Nephron progenitor cell (in vitro differentiated cells): ENCODE measurements at places on chromosomes 5 and 9.

- DNase-seq, result no peak
These were observed 6.7 kb upstream of the HAVCR2 start for GRCh38 chr5:157115502-157115901.

- no peak for DNase-seq
These were observed 48.4 kb downstream of the PCA3 start for GRCh38 chr9:76812591-76812990.

- DNase-seq, result no peak
These were observed 15.1 kb upstream of the HSDL2 start for GRCh38 chr9:112364761-112365160.

DNA sequence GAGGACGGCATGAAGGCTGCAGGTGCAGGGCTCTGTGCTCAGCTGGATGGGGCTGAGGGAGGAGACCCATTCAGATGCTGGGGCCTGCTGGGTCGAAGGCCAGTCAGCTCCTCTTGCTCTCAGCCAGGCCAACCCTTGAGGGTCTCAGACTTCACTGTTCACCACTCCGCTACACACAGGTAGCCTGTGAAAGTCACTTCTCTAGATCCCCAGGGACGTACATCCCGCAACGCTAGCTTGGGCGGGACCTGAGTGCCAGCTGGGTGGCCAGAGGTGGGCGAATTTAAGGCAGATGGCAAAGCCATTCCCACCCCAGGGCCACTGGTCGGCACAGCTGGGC lies 42.2 kb upstream of the FCN1 start:
- DNase-seq, result no peak

DNA sequence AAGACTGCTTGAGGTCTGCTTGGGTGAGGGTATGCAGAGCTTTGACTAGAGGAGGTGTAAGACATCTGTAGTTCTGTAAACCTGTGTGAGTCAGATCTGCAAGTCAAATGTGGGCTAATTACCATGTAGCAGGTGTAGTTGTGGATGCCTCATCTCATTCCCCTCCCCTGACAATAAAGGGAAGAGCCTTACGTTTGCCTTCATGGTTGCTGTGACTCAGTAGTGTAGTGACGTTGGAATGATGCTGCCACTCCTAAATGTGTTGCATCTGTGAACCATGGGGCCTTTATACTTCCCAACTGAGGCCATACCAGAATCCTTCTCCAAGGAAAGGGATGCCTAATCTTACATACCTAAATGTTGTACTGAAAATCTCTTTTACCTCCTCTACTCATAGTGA lies 26.0 kb downstream of the PRDM6 start:
- DNase-seq, result no peak

DNA sequence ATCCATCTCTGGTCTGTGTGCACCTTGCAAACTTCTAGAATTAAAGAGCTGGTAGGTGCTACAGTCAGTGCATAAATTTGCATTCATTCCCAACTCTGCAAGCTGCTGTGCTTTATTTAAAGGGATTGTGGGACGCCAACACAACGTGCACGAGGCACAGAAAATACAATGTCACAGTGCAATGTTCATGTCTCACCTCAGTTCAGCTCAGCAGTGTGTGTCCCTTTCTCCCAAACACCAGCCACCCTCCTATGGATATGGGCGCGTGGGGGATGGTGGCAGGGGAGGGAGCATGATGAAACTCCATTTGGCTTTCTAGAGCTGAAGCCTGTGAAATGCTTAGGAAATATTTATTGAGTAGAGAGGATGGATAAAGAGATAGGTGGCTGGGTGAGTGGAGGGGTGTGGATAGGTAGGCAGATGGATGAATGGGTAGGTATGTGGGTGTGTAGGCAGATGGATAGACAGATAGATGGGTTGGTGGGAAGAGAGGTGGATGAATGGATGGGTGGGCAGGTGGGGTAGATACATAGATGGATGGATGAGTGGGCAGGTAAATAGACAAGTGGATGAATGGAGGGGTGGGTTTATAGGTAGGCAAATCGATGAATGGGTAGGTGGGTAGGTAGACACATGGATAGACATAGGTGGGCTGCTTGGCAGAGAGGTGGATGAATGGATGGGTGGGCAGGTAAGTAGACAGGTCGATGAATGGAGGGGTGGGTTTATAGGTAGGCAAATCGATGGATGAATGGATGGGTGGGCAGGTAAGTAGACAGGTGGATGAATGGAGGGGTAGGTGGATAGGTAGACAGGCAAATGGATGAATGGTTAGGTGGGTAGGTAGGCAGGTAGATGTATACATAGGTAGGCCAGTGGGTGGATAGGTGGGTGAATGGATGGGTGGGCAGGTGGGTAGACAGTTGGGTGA lies 92.7 kb upstream of the FCN2 start:
- no peak for DNase-seq

- no peak for DNase-seq
These were observed 120.1 kb upstream of the TMEM161B start for GRCh38 chr5:88388476-88389337.

DNA sequence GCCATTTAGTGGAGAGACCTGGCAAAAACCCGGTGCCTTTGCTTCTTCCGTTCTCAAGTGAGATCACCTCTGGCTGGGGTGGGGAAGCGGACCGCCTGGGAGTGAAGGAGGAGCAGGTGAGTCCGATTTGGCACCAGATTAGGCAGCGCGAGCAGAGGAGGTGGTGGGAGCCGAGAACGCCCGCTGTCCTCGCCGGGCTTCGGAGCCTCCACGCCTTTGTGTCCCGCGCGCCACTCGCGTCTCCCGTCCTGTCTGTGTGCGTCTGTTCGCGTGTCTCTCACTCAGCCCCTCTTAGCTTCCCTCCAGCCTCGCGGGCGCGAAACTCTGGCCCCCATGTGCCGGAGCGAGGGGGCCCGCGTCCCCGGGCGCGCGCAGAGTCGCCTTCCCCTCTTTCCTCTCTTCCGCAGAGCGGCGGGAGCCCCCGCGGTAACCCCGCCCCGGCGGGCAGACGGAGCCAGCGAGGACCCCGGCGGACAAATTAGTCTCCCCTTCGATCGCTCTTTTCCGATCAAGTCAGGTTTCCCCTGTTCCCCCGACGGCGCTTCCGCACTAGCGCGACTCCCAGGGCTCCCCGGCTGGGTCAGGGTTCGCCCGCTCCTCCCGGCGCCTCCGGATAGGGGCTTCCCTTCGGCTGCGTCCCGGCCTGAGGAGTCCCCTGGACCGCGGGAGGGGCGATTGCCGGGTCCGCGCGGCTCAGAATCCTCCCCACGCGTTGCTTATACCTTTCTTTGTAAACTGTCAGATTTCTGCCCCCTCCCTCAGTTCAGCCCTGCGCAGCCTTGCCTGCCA lies 7.1 kb downstream of the POU4F3 start:
- DNase-seq, result peak; percentile 57

- DNase-seq, result no peak
These were observed 39.2 kb upstream of the SLC28A3 start for GRCh38 chr9:84379740-84380139.

GRCh38 chr5:77633207-77633675 lies 5.3 kb downstream of the OTP start:
- no peak for DNase-seq

DNA sequence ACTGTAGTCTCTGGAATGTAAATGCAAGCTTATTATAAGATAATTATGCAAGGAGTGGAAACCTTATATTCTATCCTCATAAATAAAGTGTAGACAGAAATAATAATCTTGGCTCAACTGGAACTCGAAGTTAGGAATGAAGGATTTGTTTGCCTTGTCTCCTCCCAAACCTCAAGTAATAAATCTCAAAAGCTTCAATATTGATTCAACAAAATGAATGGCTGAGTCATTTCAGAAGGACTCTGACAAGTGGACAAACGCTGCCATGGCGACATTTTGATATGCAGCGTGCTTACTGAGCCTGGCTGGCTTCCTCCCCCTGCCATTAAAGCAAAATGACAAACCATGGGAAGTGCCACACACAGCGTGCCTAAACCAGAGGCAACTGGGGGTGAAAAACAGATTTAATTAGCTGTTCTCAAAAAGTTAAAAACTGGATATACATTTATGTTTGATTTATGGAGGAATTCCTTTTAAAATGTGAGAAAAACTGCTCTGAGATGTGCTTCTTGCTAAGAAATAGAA lies 10.5 kb upstream of the ADGRV1 start:
- no peak for DNase-seq

DNA sequence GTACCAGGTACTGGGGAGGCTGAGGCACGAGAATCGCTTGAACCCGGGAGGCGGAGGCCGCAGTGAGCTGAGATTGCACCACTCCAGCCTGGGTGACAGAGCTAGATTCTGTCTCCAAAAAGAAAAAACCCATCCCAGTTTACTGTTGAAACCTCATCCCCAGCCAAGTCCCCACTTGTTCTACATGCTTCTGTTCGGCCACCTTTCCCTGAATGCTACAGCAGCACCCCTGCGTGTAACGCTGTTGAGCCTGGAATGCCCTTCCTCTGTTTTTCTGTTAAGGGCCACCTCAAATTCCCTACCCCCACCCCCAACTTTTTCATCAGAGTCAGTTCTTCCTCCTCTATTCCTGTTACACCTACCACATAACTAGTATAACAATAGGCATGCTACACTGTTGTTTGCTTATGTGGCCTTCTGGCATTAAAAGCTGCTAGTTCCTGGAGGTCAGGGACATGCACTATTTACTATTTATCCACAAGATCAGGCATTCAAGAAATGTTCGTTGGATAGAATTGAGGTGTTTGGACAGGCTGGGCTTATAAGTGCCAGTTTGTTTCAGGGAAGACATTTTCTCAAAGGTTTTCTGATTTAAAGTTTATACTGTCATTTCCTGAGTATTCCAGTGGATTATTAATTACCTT lies 47.1 kb upstream of the C5orf47 start:
- DNase-seq, result no peak

- DNase-seq, result peak; percentile 35
These were observed 601 bp downstream of the ERGIC1 start for GRCh38 chr5:172834415-172835289.

DNA sequence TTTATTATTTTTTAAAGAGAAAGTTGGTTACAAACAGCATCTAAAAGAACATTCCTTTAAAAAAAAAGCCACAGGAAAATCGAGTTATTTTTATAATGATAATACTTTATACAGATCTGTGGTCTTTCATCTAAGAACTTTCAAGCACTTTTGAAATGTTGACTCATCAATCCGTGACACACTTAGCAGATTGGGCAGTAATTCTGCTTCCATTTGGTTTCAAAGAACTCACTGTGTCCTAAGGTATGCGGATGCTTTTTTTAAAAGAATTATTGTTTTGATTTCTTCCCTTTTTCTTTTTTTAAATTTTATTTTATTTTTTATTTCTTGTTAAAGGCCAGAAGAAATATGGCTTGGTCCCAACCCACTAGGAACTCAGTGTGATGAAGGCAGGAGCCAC lies 147.8 kb downstream of the AOPEP start:
- DNase-seq, result no peak

- no peak for DNase-seq
These were observed 471.5 kb downstream of the HINT1 start for GRCh38 chr5:130693509-130693908.

- DNase-seq, result no peak
These were observed 31.9 kb upstream of the C5orf24 start for GRCh38 chr5:134813827-134814226.

- no peak for DNase-seq
These were observed 97.6 kb downstream of the ARSB start for GRCh38 chr5:78887384-78888118.

GRCh38 chr5:157351802-157352092 lies 85.8 kb downstream of the CYFIP2 start:
- DNase-seq, result no peak

DNA sequence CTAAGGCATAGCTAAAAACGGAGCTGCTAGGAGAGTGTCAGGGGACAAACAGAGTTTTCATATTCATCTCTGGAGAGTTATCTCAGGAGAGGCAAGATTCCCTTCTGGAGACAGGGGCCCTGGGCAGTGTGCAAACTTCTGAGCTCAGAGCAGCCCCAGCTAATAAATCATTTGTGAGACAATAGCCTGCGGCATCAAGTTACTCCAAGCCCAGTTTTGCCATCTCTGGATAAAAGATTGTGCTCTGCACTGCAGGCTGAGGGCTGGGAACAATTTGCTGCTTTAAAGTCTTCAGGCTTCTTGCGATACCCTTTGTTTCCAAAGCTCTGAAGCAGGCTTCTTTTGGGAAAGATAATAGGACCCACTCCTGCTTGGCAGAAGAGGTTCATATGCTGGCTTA lies 164.3 kb upstream of the BRINP1 start:
- DNase-seq, result peak; percentile 50

DNA sequence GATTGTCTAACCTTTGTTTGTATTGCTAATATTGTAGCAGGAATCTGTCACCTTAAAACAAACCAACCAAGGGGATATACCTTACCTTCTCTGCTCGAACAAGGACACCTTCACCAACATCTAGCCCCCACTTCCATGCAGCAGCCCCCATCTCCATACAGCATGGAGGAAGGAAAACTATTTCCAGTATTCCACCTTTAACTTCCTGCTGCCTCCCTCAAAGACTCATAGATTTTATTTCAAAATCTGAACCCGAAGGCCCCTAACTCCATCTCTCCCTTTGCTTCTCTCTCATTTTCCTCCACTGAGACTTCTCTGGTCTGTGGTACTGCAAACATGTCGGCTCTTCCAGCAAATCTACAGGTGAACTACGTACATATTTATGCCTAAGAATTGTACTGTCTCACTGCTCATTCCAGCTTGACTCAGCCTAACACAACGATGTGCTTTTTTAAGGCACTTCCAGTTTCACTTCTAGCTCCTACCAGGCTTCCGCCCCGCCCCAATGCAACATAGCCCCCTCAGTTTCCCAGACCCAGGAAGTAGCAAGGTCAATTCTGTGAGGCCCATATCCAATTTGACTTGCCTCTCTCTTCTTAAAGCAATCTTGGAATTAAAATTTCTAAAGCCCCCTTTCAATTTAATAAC lies 70.7 kb upstream of the RNF38 start:
- DNase-seq, result no peak

DNA sequence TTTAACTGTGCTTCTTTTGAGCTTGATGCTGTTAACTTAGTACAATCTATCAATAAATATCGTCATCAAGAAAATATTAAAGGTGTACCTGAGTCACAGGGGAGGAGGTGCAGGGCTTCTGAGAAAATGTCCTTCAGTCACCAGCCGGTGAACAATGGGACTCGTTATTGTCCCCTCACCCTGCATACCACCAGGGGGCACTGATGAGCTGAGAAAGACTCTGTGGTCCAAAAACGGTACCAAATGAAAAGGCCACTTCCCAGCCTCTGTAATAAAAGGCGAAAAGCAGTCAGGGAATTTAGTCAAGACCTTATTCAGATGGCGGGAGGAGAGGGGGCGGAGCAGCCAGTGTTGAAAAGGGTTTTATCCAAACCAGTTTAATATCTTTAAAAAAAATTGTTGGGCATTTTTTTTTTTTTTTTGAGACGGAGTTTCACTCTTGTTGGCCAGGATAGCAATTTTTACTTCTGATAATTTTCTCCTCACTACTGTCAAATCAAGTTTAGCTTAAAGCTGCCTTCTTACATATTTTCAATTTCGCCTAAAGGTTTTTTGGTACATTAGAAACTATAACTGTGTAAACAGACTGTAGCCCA lies 271.9 kb upstream of the ADAMTS16 start:
- DNase-seq, result peak; percentile 79

GRCh38 chr9:118263949-118264348 lies 559.7 kb downstream of the TLR4 start:
- DNase-seq, result no peak

DNA sequence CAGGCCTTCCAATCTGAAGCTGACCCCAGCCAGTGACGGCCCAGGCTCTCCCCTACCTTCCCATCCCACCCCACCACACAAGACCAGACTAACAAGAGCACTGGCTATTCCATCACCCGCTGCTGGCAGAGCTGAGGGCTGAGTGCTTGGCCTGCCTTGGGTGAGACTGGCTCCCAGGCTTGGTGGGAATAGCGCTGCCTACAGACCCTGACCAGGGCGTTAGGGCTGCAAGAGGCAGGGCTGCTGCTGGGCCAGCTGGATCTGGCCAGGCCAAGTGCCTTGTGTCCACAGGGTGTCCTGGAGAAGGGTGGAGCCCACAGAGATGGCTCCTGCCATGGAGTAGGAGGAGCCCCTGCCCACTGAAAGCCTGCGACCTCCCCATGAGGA lies 31.6 kb upstream of the ANGPTL2 start:
- DNase-seq, result no peak
